Stimulated activated CD8-positive, alpha-beta memory T cell treated with anti-CD3 and anti-CD28 coated beads, Interleukin-15, amount 100 ng/mL, for 1 hour (primary cell): ENCODE measurements at places on chromosomes 1 and 21.

GRCh38 chr21:28769683-28770082, 223.0 kb downstream of the LTN1 start:
- DNase-seq, result no peak

DNA sequence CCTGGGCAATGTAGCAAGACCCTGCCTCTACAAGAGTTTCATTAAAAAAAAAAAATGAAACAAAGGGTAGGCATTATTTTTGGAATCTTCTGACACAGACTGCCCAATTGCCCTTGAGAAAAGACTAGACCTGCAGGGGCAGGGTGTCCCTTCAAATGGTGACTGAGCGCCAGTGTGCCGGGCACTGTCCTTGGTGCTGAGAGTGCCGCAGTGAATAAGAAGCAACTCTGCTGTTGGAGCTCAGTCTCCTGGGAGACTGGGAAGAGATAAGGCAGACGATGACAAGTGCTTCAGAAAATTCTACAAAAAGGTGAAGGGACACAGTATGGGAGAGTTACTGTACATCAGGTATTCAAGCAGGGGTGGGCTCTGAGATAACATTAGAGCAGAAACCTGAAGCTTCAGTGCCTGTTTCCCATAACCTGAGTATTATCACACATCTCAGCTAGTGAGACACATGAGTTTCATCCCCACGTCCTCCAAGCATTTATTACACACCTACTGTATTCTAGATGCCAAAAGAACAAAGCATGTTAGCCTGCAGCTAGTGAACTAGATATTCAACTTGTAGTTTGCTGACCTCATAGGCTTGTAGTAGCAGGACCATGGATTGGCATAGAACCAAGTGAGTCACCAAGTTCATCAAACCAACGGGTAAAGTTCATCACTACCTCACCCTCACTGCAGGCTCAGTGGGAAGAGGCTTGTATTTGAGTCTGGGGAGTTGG, 18.4 kb upstream of the RPL11 start:
- no peak for DNase-seq

GRCh38 chr1:49102752-49103151, 326.1 kb upstream of the BEND5 start:
- DNase-seq, result no peak

GRCh38 chr1:95407131-95407885, 173.3 kb downstream of the RWDD3 start:
- no peak for DNase-seq

DNA sequence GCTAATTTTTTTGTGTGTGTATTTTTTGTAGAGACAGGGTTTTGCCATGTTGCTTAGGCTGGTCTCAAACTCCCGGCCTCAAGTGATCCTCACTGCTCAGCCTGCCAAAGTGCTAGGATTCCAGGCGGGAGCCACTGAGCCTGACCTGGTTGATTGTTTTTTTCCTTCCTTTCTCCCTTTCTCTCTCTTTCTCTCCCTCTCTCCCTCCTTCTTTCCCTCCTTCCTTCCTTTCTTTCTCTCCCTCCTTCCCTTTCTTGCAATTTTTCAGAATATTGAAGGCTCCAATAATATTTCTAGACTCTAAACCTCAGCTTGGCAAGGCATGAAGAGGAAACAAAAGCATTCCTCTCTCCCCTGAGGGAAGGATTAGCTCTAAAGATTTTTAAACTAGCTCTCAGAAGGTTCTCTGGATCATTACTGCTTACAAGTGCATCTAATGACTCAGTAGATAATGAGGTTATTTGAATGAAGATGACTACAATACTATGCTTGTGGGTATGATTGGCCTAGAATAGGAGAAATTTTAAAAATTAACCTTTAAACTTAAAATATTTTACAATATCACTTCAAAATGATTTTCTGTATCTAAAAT, 68.5 kb upstream of the GADD45A start:
- no peak for DNase-seq

DNA sequence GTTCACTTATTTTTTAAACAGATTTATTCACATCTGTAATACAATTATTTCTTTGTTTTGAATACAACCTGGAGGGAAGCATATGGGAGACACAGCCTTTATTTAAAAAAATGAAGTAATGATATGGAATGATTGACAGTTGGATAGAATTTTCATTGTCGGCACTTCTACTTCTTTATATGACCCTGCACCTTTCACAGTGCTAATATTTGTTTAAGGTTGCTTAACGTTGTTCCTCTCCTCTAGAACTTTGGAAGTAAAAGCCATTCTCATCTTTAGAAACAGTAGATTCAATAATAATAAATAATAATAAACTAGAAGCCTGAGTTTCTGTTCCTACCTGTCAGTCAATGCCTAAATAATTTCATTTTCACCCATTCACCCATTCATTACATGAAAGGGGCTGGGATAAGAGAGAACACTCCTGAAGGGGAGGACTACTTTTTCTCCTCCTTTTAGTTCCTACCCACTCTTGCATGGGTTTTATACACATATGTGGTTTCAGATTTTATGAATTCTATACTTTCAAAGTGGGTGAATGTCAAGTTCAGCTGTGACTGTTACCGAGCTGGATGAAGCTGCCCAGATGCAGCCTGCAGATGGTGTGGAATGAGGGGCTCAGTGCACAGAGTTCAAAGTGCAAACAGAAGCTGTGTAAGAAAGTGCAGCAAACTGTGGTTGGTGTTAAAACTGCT, 9.4 kb downstream of the RUNX1 start:
- no peak for DNase-seq

- DNase-seq, result no peak
Measured at GRCh38 chr21:31289702-31290101, 54.4 kb downstream of the TIAM1 start.

DNA sequence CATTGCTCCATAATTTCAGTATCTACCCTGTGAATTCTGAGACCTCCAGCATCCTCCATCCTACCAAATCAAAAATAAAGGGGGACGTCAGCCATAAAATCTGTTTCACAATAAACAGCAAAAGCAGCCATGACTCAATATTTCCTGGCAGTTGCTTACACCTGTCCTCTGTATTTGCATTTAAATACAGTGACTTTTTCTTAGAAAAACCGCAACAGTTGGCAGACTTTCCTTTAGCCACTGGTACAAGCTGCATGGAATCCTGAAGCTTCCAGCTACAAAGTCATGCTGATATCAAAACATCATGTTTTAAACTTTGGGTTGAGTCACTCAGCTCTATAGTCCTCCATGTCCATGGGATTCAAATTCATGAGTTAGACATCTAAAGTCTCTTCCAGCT, 278.0 kb upstream of the KAZN start:
- DNase-seq, result no peak

DNA sequence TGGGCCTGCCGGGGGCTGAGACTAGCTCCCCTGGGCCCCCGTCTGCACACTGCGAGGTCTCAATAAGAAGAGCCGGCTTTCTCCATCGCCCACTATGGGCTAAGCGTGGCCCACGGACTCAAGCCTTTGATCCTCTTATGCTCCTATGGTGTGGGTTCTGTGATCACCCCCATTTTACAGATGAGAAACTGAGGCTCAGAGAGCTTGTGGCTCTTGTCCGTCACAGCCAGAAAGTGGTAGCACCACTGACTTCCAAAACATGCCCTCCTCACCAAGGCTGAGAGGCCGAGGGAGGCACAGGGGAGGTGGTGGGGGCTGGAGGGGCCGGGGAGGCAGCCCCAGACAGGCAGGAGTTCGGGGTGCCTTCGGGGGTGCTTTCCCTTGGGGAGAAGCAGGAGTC, 39.0 kb upstream of the CASZ1 start:
- no peak for DNase-seq
